CMK (cell line): ENCODE measurements at places on chromosomes 2 and 18.

GRCh38 chr2:208240619-208241209, 14.2 kb downstream of the IDH1 start:
- DNase-seq: no peak

DNA sequence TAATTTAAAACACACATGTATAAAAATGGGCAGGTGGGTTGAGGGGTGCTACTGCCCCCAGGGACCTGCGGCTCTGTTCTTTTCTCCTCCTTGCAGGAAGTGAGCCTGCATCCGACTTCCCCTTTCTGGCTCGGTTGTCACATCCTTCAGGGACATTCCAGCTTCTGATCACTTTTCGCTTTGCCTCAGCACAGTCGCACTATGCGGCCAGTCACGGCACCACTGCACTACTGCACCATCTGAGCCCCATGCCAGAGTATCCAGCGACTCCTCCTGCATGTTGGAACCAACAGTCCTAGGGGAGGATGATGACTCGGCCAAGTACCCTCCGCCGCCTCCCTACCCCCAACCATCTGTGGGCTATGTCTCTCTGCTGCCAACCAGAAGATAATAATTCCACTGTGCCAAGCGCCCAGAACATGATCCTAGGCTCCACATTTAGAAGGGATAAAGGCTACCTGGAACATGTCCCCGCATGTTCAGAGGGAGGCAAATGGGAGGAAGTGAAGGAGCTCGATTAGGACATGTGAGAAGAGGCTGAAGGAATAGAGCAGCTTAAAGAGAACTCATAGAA, 17.6 kb downstream of the CDC42EP3 start:
- DNase-seq: no peak

DNA sequence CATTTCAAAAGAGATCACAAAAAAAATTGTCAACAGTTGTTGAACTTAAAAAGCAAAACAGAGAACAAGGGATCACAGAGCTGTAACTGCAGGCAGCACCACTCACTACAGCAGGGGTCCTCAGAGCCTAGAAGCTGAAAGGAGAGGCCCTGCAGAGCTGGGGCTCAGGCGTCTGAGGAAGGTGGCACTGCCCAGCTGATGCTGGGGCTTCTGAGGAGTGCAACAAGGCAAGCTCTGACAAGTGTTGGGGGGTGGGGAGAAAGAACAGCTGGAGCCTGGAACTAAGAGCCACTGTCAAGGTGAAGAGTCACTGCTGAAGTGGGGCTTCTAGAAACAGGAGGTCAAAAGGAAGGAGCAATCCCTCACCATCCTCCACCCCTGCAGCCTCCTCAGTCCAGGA, 46.2 kb downstream of the FTCDNL1 start:
- no peak for DNase-seq

DNA sequence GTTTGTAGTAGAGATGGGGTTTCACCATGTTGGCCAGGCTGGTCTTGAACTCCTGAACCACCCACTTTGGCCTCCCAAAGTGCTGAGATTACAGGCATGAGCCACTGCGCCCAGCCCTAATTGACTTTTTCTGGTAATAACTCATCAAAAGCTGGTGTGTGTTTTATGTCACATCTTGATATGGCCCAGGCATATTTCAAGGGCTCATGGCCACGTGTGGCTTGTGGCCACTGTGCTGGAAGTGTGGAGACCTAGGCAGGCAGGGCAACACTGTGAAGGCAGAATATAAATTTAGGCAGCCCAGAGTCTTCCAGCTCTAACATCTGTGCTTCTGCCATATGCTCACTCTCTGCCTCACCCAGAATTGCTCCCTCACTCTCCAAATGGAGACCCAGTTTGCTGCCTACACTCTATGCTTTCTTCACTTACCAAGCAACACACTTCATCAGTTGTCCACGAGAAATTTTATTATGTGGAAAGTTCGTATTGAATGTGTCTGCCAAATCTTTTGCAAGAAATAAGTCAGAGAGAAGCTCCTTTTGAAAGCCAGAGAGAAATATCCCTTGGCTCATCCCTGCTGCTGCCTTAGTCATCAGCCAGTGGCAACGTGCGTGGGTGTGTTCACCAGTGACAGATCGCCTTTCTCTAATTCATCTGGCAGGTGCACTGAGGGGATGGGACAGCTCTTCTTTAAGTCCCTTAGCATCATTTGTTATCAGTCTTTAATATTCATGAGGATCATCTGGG, 129.4 kb upstream of the CXCR4 start:
- no peak for DNase-seq

GRCh38 chr2:172387361-172387760, 40.0 kb upstream of the ITGA6 start:
- DNase-seq: no peak

DNA sequence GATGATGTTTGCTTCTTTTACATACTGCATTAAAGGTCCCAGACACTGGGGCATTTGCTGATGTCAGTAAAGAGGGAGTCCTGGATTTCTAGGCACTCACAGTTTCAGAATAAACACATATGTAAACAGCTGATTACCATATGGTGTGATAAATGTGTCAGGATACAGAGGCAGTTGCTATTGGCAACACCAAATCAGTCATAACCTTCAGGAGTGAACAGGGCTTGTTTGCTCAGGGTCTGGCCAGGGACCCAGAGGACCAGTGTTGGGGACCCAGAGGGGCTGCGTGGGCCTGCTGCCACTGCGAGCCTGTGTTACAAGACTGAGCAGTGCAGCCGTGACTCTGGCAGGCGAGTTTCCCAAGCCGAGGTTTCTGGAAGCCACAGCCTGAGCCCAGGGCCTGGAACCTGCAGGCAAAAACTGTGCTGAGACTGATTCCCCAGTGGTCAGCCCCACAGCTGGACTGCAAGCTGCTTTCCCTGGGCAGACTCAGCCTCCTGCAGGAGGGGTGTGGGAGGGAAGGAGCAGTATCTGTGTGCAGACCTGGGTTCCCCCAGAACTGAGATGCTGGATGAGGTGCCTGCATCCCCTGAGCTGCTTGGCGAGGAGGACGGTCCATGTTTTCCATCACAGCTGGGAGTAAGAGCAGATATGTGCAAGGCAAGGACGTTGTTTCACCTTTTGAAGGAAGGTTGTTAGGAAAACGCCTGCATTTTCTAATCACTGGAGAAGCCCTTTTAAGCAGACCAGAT, 23.6 kb downstream of the ASAP2 start:
- DNase-seq: no peak

- no peak for DNase-seq
These were observed 55.6 kb downstream of the BIN1 start for GRCh38 chr2:127051116-127052056.

DNA sequence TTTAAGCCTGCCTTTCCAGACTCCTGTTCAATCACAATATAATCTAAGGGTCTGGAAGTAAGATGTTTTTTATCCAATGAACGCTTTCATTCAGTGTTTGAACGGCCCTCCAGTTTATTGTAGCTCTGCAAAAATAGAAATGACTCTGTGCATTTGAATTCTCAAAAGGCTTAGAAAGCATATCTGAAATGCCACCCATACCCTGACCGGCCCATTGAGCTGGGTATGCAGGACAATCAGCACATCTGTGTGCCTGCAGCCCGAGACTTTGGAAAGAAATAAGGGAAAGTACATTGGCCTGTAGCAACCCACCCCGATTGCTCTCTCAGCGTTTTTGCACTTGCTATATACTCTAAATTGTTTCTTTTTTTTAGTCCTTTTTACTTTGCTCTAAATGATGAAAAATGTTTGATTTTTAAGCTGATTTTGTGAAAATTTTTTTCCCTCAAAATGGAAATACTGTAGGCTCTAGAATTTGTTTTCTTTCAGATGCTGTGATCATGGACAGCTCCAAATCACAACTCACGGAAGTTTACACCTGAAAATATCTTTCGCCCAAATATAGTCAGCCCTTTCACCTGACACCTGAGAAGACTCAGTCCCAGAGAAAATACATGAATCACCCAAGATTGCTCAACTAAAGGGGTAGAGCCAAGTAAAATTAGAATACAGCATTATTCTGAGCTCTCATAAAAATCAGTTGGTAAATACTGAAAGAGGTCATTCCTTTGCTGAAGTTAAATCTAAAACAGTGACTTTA, 194.5 kb upstream of the SIX3 start:
- no peak for DNase-seq

GRCh38 chr18:7668392-7668791, 101.3 kb downstream of the PTPRM start:
- DNase-seq: no peak

DNA sequence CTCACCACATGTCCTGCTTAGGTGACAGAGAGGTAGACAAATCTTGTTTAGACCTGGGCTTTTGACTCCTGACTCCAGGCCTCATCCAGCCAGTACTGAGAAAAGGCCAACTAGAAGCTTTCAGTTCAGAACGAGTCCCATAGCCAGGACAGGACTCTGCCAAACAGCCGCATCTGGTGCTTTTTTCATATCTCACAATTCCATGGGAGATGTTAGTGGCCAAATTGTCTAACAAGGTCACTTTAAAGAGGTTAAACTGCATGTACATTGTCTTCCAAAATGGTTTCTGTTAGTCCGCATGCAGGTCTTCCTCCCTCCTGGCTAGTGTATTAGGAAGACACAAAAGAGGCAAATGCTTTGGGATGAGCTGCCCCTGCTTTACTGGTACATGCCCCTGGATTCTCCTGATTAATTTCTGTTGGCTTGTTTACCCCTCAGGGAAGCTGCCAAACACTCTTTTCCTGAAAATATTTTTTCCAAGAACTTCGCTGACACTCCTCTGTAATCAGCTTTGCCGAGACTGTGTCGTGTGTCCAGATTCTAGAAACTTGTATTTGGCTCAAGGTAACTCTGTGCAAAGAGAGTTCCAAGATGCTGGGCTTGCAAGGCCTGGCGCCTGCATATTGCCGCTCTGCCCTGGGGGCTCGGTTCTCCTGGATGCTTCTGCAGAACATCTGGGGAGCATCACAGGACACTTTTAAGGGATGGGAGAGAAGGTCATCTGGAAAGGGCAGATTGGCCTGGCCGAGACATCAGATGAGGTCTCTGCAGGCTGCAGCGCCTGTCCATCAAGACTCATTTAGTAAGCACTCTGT, 209.2 kb upstream of the APCDD1 start:
- DNase-seq: no peak

- no peak for DNase-seq
These were observed 129.2 kb downstream of the IKZF2 start for GRCh38 chr2:213021971-213022899.

DNA sequence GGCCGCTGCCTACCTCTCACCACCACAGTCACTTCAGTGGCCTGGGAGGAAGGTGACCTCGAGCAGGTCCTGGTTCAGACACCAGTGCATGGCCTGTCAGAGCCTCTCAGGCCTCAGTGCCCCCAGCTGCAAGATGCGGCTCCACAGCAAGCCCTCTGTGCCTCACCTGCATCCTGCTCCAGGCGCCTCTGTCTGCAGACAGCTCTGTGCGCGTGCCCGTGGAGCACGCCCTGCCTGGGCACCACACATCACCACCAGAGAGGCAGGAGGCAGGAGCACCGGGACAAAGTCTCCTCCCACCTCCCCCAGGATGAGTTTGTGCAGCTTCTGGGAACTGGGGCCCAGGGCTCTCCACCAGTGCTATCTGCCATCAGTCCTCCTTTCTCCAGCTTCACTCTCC, 98.7 kb downstream of the TFCP2L1 start:
- no peak for DNase-seq

- no peak for DNase-seq
These were observed 60.2 kb upstream of the SPP2 start for GRCh38 chr2:233990261-233990798.

GRCh38 chr2:26076001-26076587, 42.2 kb downstream of the RAB10 start:
- DNase-seq: no peak

DNA sequence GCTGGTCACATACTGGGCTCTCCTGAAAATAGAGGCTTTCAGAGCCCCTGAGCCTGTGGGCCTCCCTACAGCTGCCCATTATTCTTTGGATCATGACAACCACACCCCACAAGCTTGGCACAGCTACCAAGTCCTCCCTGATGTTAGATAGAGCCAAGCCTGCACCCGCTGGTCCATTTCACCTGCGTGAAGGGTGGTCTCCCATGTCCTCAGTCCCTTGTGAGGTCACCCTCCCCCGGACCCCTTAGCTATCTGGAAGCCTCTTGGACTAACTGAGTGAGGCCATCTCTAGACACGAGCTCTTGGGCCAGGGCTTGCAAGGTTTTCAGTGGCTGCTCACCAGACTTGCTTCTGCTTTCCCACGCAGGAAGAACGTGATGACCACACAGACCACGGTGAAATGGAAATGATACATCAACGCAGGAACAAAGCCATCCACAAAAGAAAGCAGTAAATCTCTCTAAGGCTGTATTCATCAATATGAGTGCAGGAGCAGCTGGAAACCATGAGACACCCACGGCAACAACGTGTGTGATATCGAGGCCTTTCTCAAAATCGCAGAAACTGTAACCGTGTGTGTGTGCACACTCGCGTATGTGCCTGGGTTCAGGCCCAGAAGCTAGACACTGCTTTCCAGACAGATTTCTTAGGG, 10.1 kb upstream of the MAL start:
- DNase-seq: no peak

DNA sequence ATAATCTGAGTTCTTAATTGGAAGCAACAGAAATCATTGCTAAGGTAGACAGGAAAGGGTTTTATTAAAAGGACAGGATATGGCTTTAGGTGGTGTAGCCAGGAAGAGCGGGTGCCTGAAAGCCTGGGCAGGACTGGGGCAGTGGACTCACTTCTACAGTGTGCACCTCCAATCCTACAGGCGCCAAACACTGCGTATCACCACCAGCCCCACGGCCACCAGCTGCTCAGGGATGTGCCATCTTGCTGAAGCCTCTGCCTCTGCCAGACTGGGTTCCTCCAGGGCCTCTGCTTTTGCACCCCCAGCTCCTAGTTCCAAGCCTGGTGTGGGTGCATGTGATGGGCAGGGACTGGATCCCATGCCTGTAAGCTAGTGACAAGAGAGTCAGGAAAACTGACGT, 29.7 kb upstream of the DPYSL5 start:
- no peak for DNase-seq

DNA sequence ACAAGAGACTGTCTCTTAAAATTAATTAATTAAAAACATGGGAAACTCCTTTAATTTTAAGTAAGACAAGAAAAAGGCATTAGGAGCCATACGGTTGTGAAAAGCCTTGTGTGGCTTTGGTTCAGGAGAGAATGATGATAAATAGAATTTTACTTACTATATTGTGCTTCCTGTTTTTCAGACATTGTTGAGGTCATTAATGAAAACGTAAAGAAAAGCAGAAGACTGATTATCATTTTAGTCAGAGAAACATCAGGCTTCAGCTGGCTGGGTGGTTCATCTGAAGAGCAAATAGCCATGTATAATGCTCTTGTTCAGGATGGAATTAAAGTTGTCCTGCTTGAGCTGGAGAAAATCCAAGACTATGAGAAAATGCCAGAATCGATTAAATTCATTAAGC, 10.7 kb upstream of the IL1RL2 start:
- no peak for DNase-seq

- no peak for DNase-seq
These were observed 59.3 kb downstream of the MYL12B start for GRCh38 chr18:3321133-3321812.

- DNase-seq: no peak
These were observed 220.7 kb downstream of the NDUFA10 start for GRCh38 chr2:239804161-239805042.

DNA sequence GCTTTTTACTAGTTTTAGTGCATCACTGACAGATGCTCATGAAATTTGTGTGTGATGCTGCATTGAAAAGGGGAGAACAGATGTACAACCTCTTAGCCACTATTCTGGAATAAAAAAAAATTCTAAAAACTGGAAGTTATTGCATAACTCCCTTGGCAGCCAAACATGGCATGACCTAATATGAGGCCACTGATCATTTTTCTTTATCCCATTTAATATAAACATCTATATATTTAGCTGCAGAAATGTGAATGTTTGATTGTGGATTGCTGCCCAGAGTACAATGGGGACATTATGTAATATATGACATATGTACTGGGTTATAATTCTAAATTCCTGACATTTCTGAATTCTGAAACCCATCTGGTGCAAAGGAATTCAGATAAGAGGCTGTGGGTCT, 86.5 kb downstream of the CDCA7 start:
- DNase-seq: no peak
